Posterior vena cava (tissue), 2 donors: ENCODE measurements at places on chromosomes 3 and 15.

DNA sequence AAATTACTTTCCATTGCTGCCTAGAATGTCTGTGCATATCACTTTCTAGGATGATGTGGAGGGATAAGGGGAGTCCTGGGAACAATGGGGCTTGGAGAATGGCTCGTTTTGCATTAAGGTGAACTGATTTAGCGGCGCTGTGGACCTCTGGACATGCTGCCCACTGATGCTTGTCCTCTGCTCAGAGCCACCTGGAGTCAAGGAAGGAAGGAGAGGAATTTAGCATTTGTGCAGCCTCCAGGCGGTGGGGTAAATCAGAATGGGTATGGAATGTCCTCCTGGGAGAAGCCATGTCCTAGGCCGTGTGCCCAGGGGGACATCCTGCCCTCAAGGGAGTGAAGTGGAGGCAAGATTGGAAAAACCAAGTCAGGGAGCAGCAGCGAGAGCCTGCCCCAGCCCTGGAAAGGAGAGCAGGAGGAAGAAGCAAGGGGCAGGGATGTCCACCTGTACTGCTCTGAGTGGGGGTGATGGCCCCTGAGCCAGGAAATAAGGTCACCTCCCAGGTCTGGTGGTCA is 37.8 kb downstream of the KY start:
- no peak for DNase-seq

- DNase-seq, result no peak
These were observed 52.0 kb downstream of the OXNAD1 start for GRCh38 chr3:16316847-16317560.

DNA sequence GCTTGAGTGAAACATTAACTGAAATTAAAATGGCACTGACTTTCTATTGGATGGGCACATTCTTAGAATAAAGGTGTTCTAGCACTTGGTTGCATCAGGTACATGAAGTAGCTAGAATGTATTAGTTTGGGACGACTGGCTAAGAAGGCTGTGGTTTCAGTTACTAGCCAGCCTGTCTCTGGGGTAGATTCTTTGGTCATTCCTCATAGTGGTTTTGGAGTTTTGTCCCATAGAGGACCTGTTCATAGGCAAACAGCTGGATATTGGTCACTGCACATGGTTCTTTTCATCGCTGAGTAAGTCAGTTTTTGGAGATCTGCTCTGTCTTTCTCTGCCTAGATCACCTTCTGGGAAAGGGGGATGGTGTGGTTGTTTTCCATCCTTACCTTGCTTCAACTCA is 55.3 kb downstream of the ADAMTSL3 start:
- no peak for DNase-seq

GRCh38 chr15:62782071-62782841 is 260.3 kb upstream of the TPM1 start:
- DNase-seq, result no peak

DNA sequence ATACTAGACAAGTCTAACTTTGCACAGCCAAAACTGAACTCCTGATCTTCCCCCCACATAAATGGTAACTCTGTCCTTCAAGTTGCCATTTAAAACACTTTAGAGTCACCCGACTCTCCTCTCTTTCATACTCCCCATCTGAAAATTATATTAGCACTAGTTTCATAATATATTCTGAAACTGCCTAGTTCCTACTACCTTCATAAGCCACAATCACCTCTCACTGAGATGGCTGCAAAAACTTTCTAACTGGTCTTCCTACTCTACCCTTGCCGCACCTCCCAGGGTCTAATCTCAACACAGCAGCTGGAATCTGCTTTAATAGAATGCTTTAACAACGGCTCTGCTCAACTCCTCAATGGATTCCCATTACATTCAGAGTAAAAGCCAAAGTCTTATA is 55.0 kb downstream of the GLB1 start:
- DNase-seq, result no peak

- DNase-seq, result no peak
These were observed 94.6 kb upstream of the PLXNA1 start for GRCh38 chr3:126888186-126888760.

- DNase-seq, result no peak
These were observed 178.5 kb downstream of the FNDC3B start for GRCh38 chr3:172217877-172218276.

DNA sequence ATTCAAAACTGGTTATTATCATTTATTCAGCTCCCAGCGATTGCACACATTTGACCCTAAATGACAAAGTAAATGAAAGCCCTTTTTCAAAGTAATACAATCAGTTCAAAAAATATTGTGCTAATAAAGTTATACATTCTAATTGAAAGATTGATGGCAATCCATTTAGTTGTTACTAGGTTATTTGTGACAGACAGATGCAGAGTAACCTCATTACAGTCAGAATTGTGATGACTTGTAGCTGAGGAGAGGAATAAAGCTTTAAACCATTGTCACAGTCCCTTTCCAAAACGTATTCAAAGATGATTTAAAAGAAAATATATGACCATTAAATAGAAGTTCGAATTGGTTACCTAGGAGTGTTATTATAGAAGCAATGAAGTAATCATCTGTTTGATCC is 86.1 kb downstream of the ROBO2 start:
- no peak for DNase-seq

- DNase-seq, result no peak
These were observed 26.6 kb downstream of the MIX23 start for GRCh38 chr3:122356402-122356801.

- DNase-seq, result no peak
These were observed 12.1 kb upstream of the CTSH start for GRCh38 chr15:78956937-78957336.

DNA sequence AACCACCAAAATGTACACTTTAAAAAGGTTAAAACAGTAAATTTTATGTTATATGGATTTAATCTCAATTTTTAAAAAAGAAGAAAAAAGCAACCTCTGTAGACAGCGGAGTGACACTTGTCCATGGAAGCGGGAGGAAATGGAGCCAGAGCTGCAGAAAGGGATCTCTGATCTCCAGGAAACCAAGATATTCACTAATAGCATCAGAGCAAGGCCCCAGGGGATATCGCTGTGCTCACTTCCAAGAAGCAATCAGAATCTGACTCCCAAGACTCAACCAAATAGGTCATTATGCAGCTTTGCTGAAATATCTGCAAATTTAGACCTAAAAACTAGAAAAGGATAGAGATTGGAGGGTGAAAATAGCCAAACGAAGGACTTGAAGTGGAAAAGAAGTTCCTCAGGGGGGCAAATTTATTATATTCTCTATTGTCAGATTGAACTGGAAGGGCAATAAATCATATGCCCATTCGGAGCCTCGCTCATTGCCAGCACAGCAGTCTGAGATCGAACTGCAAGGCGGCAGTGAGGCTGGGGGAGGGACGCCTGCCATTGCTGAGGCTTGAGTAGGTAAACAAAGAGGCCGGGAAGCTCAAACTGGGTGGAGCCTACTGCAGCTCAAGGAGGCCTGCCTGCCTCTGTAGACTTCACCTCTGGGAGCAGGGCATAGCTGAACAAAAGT is 62.0 kb upstream of the ATP2C1 start:
- no peak for DNase-seq

GRCh38 chr15:26757141-26757540 is 15.7 kb downstream of the GABRB3 start:
- no peak for DNase-seq

- no peak for DNase-seq
These were observed 146.5 kb downstream of the NSMCE3 start for GRCh38 chr15:29123171-29123570.

GRCh38 chr3:17759901-17760300 is 17.5 kb upstream of the TBC1D5 start:
- DNase-seq, result no peak

DNA sequence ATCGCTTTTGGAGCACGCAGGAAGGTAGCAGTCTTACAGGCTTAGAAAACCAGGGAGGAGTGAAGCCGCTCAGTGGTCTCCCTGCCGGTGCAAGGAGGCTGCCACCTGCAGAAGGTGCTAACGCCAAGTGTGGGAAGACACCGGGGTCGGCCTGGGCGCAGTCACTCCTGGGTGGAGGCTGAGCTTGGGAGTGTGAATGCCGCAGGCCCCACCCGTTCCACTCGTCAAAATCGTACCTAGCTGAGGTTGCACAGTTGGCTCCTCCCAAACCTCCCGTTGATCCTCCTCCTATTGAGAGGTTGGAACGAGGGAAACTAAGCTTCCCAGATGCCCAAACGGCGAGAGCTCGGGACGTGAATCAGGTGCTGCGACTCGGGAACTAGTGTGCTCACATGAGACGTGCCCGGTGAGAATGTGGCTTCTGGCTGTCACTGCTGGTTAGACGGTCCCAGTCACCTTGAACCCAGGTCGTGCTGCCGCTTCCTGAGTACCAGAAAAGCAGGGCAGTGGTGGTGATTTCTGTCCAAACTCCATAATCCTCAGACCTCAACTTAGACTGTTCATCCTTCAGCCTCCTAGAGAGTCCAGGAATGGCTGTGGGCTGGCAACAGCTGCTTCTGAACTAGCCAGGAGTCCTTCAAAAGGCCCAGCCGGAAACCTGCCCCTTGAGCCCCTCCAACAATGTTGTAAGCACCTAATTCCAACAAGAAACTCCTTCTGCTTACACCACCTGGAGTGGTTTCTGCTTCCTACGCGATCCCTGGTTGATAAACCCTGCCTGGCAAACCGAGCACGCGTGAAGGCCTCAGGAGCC is 156.0 kb downstream of the XXYLT1 start:
- peak; percentile 59 for DNase-seq

- no peak for DNase-seq
These were observed 93.7 kb upstream of the IMPG2 start for GRCh38 chr3:101414121-101414520.

DNA sequence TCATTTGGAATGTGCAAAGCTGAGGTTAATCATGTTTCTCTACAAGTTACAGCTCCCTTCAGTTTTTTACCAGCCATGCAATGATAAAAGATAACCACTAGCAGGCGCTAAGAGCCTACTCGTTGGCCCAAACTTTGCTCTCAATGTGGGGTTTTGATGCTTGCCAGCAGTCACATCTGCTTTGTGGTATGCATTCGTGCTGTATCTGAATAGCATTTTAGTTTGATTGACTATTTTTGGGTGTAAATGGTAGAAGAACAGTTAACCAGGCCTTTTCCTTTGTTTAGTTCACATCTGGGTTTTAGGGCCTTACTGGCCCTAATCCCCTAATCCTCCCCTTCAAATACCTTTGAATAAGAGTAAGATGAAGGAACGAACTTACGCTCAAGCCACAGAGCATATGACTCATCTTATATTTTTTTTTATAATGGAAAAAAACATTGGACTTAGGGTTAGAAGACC is 4.4 kb upstream of the CLDN11 start:
- DNase-seq, result no peak

GRCh38 chr15:88838667-88839066 is 35.4 kb downstream of the ACAN start:
- no peak for DNase-seq

DNA sequence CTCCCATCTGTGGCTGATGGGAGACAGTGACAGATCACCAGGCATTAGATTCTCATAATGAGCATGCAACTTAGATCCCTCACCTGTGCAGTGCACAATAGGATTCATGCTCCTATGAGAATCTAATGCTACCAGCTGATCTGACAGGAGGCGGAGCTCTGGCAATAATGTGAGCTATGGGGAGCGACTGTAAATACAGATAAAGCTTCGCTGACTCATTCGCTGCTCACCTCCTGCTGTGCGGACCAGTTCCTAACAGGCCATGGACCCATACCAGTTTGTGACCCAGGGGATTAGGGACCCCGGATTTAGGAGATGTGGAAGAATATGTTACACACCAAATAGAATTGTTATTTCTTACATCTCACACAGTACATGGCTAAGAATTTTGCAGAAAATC is 6.7 kb downstream of the ARGFX start:
- no peak for DNase-seq

DNA sequence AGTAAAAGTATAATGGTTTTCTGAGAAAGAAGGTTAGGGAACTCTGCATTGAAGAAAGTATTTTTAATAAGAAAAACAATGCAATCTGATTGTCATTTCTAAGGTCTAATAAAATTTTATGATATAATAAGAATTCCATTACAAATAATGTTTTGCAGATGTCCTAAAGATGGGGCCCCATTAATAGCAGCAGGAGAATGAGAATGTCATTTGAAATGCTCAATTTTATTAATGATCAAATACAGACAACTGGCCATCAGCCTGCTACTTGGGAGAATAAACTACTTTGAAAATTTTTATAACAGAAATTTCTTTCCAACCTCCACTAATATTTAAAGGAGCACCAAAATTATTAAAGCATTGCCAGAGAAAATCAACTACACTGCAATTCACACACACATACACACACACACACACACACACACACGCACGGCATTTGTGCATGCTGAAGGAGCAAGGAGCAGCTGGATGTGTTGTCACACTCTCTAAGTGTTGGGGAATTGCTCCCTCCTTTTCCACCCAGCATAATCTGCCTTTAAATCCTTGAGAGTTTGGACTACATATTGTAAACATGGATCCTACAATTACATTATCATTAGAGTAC is 109.5 kb downstream of the THRB start:
- DNase-seq, result no peak

DNA sequence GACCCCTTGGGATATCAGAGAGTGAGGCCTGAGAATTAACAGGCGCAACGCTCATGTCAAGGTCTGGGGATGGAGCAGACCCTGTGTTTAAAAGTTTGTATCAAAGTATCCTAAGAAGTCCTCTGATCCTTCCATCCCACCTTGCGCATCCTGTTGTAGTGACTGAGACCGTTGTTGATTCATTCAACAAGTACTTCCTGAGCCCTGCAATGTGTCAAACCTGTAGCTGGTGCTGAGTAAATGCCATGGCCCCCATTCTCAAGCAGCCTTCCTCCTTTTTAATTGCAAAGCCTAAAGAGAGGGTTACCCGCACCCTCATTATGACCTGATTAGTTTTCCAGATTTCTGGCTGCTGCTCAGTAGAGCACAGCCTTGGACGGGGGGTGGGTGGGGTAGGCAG is 46.4 kb downstream of the RPLP1 start:
- no peak for DNase-seq

DNA sequence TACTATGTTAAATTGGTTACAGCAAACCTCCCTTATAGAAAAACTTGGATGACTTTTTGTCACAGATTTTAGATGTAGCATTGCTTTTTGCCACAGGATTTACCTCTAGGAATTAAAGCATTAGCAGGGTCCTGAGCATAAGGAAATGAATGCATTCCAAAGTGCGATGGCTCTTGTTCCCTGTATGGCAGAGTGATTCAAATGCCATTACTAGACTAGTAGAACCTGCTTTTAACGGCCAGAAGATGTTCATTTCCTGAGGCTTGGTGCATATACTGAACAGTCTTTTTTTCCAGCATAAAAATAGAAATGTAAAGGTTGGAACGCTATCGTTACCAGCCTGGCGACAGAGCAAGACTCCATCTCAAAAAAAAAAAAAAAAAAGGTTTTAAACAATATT is 59.4 kb downstream of the WNT5A start:
- no peak for DNase-seq

- DNase-seq, result peak; percentile 57
These were observed 4.0 kb downstream of the GLYCTK start for GRCh38 chr3:52291508-52292181.

- DNase-seq, result peak; percentile 71
These were observed 13.3 kb downstream of the SEMA3G start for GRCh38 chr3:52431459-52432223.

- DNase-seq, result no peak
These were observed 10.3 kb upstream of the RYK start for GRCh38 chr3:134260987-134261386.
